Aortic smooth muscle cell (primary cell): ENCODE measurements at places on chromosomes 13 and 19. TPM values are rescaled to one million over a fixed set of nuclear protein-coding genes. Genes with fewer than 3 reads are reported as not detected.

Gene CEACAM20
- total RNA-seq = not detected in 2 replicates

Gene MISP
- under 0.01 TPM in 1 of 2 replicates, not detected in the other for total RNA-seq

Gene RASAL3
- 0.06 and 0.13 TPM in 2 replicates for total RNA-seq

Gene REEP6
- total RNA-seq = 0.92 and 1.8 TPM in 2 replicates

Gene OR7A5
- total RNA-seq = not detected in 2 replicates

Gene ZNF223
- total RNA-seq = 4.6 and 4.8 TPM in 2 replicates

Gene B3GNT8
- total RNA-seq = 0.26 and 2.0 TPM in 2 replicates

Gene GPR12
- not detected in 2 replicates for total RNA-seq

Gene TGDS
- total RNA-seq = 8.6 and 10.1 TPM in 2 replicates

Gene PRODH2
- not detected in 2 replicates for total RNA-seq

Gene LILRA1
- not detected in 2 replicates for total RNA-seq
